ENCODE measurements at places on chromosomes 6 and 20. TPM values are rescaled to one million over a fixed set of nuclear protein-coding genes. Genes with fewer than 3 reads are reported as not detected.

DNA sequence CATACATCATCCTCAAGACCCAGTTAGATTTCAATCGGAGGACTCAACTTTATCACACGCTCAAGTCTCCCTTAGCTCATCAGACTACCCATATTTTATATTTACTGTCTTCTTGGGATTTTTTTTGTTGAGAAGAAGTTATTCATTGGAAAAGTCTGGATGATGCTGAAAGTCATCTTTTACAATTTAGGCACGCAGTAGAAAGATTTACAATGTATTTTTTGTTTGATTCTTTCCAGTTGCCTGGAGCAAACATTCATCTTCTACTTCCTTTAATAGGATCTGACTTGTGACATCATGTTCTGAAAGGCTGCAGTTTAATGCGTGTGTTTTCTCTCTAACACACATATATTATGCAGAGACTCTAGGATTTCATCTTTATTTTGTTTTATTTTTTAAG, 235.7 kb downstream of the DOK5 start:
- ATAC-seq, result no peak

DNA sequence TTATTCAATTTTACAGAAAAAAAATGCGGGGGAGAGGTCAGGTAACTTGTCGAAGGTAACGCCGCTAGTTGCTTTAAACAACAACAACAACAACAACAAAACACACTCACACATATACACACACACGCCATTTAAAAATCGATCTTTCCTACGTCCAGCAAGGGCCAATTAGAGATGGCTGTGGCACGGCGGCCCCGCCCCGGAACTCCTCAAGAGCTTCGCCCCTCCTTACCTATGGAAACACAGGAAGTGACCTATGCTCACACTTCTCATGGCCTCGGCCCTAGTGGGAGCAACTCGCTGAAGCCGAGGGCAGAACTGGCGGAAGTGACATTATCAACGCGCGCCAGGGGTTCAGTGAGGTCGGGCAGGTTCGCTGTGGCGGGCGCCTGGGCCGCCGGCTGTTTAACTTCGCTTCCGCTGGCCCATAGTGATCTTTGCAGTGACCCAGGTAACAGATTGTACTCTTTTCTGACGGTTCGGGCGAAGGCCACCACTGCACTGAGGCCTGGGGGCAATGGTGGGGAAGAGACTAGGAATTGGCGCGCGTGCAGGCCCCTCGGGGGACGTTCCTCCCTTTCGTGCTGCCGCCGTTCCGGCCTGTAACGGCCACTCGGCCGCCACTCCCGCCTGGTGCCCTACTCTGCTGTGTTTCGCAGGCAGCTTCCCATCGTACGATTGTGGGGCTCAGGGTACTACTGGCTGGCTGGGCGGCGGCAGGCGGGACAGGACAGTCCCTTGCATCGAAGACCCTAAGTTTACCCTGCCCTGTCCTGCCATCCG, at the start of gene TBP:
Gene TBP (plus strand): TSS at position 357 of the 783 bp plus-strand sequence. CDS start 2,661 bp downstream, outside the sequence.
- peak; percentile 96 for ATAC-seq

- ATAC-seq, result peak; percentile 46
Observed at GRCh38 chr20:24199501-24199900, 210.9 kb upstream of the GGTLC1 start.

GRCh38 chr6:159254186-159254585, 85.0 kb downstream of the FNDC1 start:
- no peak for ATAC-seq

GRCh38 chr20:7716286-7716972, 223.8 kb downstream of the HAO1 start:
- ATAC-seq, result no peak

DNA sequence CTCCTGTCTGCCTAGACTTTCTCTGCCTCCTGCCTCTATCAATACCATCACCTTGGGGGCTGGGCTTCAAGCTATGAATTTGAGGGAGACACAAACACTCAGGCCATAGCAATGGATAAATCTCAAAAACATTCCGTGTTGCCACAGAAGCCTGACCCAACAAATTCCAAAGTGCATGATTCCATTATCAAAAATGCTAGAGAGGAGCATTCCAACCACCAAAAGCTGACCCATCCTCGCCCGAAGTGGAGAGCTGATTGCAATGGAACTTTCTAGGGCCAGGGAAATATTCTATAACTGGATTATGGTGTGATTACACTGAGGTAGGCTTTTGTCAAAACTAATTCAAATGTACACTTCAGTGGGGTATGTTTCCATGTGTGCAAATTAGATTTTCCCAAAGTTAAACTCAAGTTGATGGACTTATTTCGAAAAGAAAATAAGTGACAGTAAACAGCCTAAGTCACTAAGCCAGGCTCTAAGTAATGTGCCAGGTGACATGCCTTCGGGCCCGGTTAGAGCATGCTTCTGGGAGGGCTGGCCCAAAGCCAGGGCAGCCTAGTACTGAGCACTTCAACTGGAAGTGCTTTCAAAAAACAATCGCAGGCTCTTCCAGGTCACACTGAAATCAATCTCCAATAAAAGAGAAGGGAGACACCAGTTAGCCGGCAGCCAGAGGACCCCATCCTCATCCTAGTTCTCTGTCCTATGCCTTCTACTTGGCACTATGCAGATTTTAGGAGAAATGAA, 142.3 kb downstream of the TBXT start:
- ATAC-seq, result no peak

- no peak for ATAC-seq
Observed at GRCh38 chr6:84093441-84094435, 60.2 kb downstream of the MRAP2 start.

DNA sequence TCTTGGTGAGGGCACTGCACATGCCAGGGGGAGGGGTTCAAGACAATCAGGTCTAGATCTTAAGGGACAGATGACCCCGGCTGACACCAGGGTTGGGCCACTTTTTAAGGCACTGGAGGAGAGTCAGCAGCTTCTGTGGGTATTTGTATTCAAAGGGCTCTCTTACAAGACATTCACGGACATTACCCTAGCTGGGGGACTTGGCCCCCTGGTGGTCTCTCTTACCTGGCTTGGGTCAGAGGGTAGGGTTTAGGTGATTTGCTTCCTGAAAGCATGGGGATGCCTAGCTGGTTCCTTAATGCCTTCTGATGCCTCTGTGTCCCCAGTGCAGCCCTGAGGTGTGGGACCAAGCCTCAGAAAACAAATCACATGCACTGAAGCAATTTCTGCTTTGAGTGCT, 354.7 kb downstream of the CDC5L start:
- no peak for ATAC-seq

DNA sequence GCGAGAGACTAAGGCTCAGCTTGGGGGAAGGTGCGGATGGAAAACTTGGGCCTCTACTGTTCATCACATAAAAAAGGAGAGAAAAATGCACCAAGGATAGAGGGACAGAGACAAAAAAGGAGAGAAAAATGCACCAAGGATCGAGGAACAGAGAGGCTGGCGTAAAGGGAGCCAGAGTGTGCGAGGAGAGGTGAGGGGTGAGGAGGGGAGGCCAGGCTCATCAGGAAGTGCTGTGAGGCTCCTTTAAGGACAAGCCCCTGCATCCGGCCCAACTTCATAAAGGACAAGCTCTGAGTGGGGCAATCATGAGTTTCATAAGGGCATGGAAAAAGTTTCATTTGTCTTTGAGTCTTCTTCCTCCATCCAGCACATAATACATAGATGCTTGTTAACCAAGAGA, 117.2 kb upstream of the NXT1 start:
- ATAC-seq, result no peak

- no peak for ATAC-seq
Observed at GRCh38 chr6:56004426-56004825, 129.0 kb upstream of the BMP5 start.

GRCh38 chr20:63696628-63697356, at the start of gene TNFRSF6B:
TNFRSF6B (plus strand) TSS chr20:63696652; CDS start chr20:63696768, 116 bp downstream.
- peak; percentile 25 for ATAC-seq

DNA sequence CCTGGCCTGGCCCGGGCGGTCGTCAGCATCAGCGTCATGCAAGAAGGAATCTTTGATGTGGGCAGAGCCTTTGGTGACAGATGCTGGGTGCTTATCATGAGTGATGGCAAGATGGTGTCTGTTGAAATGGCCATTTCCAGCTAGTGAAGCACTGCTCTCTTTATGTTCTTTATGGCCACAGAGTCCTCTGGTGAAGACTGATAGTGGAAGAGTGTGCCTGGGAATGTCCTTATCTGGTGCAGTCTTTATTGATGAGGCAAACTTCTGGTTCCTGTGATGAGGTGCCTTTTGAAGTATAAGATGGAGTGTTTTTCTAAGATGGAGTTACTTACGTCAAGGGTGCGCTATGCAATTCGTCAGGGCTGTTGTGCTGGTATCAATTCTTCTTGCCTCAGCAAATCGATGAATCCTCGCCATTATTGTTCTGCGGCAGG, 22.6 kb upstream of the CCR6 start:
- ATAC-seq, result no peak

GRCh38 chr6:132456700-132457143, 55.4 kb upstream of the MOXD1 start:
- ATAC-seq, result peak; percentile 99

- ATAC-seq, result no peak
Observed at GRCh38 chr6:37077905-37078296, 72.4 kb downstream of the FGD2 start.

- no peak for ATAC-seq
Observed at GRCh38 chr6:3540253-3540820, 83.5 kb upstream of the SLC22A23 start.

- ATAC-seq, result peak; percentile 60
Observed at GRCh38 chr6:31680226-31681134, at the start of gene LY6G5C. LY6G5C (minus strand) TSS chr6:31681067; CDS start chr6:31680373, 694 bp downstream.

- peak; percentile 26 for ATAC-seq
Observed at GRCh38 chr6:52598123-52598823, 21.4 kb upstream of the TRAM2 start.

DNA sequence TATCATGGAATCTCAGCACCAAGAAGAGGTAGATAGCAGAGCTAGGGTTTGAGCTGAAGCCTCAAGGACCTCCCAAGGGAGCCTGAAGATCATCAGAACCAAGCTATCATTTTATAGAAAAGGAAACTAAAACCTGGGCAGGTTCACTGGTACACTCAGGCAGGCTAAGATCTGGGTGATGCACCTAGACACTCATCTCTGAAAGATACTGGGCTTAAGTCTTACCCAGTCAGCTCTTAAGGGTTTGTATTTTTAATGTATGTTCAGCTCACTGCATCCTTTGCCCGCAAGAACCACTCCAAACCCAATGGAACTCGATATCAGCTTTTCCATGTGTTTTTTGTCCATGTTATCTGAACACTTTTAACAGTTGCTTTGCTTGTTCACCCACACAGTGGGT, 78.0 kb upstream of the SLC22A16 start:
- no peak for ATAC-seq

DNA sequence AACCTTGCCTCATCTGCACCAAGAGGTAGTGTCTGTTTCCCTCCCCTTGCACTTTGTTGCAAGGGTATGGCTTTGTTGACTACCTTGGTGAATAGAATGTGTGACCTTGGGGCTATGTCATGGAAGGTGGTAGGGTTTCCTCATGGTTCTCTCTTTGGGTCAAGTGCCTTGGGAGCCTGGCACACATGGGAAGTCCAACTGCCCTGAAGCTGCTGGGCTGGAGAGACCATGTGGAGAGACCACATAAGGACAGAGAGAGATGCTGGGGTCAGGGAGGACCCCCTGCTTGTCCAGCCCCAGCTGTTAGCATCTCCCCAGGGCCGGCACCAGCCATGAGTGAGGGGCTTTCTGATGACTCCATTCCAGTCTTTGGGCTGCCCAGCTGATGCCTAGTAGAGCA, 95.5 kb upstream of the PAX1 start:
- ATAC-seq, result no peak

DNA sequence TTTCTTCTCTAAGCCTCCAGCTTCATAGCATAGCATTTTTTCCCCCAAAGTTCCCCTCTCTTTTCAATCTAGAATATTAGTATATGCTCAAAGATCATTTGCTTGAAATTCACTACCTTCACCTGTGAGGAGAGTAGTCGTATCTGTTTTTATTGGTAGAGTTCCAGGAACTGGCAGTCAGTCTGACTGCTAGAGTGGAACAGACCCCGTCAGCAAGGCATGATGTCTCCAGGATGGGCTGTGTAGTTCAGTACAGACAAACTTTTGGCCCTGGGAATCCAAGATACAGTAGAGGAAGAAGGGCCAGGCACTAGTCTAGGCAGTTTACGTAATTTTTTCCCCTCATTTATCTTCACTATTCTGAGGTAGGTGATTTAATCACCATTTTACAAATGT, 29.1 kb downstream of the RALY start:
- ATAC-seq, result no peak

- ATAC-seq, result no peak
Observed at GRCh38 chr6:101403216-101403945, 9.9 kb downstream of the GRIK2 start.

- no peak for ATAC-seq
Observed at GRCh38 chr6:153056308-153056707, 53.8 kb upstream of the MTRF1L start.

DNA sequence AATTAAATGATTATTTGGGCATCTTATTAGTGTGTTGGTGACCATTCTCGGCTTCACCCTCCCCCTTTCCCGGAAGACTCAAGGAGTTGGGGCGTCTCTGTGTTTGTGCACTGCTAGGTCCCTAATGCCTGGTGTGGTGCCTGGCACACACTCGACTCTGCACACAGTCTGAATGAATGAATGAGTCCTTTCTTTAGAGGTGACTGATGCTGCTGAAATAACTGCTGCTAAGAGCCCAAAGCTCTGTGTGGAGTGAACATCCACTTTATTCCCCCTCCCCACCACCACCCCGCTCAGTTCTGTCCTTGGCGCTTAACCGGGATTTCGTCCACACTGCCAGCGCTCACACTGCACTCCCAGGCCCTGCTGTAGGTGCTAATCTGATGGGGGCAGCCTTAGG, 1.2 kb upstream of the PHACTR3 start:
- no peak for ATAC-seq

DNA sequence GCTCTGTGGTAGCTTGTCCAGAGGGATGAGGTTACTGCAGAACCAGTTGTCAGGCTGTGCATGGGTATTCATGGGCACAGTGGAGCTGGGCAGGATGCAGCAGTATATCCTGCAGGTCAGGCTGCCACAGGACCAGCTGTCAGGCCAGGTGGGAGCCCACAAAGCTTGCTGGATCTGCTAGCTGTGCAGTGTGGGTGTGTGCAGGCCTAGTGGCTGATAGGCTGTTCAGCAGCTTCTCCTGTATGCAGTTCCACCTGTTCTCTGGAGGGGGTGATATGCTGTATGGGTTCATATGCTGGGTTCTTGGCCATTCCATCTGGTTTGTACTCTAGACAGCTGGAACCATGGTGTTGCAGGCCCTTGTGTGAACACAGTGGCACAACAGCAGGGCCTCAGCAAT, 40.6 kb upstream of the TPD52L1 start:
- ATAC-seq, result no peak

- ATAC-seq, result peak; percentile 15
Observed at GRCh38 chr6:26401389-26401986, 587 bp upstream of the BTN3A1 start.

GRCh38 chr6:29924287-29924686, 18.0 kb upstream of the HLA-A start:
- ATAC-seq, result no peak

GRCh38 chr6:128739112-128739511, 143.8 kb upstream of the LAMA2 start:
- no peak for ATAC-seq

GRCh38 chr20:62066339-62066982, 780 bp upstream of the TAF4 start:
- ATAC-seq, result peak; percentile 70

TREM2 gene
- 0.67 TPM for total RNA-seq

C20orf144 gene
- 3.2 TPM for total RNA-seq

OR12D3 gene
- not detected for total RNA-seq

OPN5 gene
- total RNA-seq, result 0.92 TPM

TRIM40 gene
- total RNA-seq, result 1.3 TPM

TMC2 gene
- 0.09 TPM for total RNA-seq

RNF182 gene
- 12.1 TPM for total RNA-seq

PRR18 gene
- total RNA-seq, result not detected

GRIK2 gene
- 10.3 TPM for total RNA-seq

UST gene
- 7.8 TPM for total RNA-seq

AKAP12 gene
- total RNA-seq, result 78.5 TPM

TULP1 gene
- total RNA-seq, result 1.2 TPM

PNLDC1 gene
- total RNA-seq, result not detected

SGK2 gene
- 2.3 TPM for total RNA-seq
